ENCODE measurements at places on chromosomes 12 and 14.
A peak's percentile ranks its signal among the peaks of the same experiment; 100 is the strongest.

GRCh38 chr12:94262228-94263010, 114.0 kb downstream of the PLXNC1 start:
- peak; percentile 54 for DNase-seq

GRCh38 chr12:21428241-21428640, 9.2 kb upstream of the PYROXD1 start:
- DNase-seq: no peak

DNA sequence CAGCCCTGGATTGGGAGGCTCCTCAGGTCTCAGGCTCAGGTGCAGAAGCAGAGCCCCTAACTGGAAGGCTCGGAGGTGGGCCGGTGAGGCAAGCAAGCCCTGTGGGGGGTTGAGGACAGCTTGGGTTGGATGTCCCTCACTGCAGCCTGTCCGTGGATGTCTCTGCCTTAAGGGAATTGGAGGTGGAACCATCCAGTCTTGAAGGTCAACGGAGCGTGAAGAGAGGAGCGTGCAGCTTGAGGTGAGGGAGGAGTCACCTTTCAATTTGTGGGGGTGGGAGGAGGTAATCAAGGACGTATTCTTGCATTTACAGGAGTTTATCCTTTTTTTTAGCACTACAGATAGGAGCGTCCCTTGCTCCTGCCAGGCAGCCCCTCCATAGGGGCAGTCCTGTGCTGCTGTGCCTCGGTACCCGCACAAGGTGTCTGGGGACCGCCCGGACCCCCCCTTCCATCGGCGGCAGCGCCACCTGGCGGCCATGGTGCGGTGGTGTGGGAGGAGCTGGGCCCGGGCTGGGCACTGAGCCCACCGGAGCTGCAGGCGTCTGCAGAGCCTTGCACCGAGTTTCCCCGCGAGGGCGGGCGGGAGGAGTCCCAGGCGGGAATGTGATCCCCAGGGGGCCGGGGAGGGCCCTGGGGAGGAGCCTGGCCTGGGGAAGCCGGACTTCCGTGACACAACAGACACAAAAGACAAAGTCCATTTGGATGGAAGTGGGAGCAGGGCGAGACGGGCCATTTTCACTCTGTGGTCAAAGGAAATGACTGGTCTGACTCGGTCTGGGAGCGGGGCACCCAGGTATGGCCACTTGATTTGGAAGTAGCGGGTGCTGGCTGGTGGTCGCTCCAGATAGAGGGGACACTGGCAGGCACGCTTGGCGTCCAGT, 864 bp downstream of the DNAJC22 start:
- peak; percentile 73 for DNase-seq

GRCh38 chr12:6443361-6443983, 1.3 kb upstream of the CD27 start:
- no peak for DNase-seq

DNA sequence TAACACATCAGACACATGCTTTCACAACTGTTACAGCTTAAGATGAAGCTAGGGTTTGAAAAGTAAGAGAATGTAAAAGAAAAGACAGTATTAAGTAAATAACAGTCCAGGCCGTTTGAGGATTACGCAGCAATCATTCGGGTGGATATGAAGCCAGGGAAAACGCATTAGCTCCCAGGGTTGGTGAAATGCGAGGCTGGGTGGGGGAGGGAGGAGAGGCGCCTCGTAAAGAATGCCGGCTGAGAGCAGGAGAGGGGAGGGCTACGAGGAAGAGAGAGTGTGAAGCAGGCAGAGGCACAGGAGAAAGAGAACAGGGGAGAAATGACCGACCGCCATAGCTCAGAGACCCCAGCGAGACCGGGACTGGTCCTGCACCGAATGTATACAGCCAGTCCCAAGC, 73.0 kb downstream of the IQSEC3 start:
- DNase-seq: no peak

- DNase-seq: no peak
Observed at GRCh38 chr14:88546621-88547385, 8.0 kb downstream of the PTPN21 start.

GRCh38 chr12:120229487-120230325, 28.8 kb upstream of the RPLP0 start:
- no peak for DNase-seq

- DNase-seq: no peak
Observed at GRCh38 chr14:100135073-100135472, 24.4 kb downstream of the DEGS2 start.

DNA sequence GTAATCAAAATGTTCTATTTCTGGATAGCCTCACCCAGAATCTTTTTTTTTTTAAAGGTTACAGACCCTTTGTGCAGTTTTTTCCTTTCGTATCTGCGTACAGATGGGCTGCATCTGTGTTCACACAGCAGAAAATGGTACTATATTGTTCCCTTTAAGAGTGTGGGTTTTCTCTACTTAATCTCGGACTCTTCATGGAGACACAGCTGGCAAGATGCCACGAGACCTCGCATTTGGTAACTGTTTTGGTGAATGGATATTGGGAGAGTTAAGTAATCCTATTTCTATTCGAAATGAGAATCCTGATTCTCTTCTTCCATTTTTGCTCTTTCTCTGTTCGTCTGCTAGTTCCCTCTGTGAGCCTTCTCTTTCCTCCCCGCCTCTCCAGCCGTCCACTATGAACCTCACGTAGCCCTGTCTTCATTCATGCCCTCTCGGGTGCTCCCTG, 85.7 kb downstream of the SAMD4A start:
- DNase-seq: no peak

GRCh38 chr14:94367347-94368242, 20.8 kb downstream of the SERPINA1 start:
- DNase-seq: no peak

GRCh38 chr12:6752167-6752920, 597 bp downstream of the MLF2 start:
- DNase-seq: no peak

DNA sequence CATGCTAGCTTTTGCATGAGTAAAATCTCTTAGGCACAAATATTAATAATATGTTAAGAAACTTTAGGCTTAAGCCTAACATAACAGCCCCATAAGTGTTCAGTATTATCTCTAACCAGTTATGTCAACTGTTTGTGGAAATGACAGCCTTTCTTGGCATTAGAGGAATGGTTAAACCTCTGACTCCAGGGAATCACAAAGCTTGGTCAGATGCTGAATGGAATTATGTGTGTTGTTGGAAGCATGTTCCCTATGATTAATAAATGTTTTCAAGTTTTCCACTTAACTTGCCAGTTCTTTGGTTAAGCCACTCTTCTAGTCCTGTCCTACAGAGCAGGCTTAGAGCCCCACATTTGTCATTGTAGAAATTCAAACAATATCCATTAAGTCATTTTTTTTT, 17.0 kb downstream of the PSEN1 start:
- no peak for DNase-seq

DNA sequence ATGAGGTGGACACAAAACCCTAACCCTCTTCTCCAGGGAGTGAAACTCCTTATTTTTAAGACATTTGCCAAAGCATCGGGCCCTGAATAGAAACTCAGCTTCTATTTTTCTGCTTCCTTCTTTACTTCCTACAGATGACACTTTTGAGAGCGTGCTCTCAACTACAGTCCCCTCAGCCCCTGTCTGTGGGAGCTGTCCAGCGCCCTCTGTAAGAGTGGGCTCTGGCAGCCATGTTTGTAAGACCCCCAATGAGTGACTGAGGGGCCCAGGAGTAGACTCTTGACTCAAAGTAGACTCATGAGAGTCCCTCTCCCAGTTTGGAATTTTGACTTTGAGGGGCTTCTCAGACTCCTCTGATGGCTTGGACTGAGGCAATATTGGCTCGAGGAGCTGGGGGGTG, 25.5 kb upstream of the BATF start:
- no peak for DNase-seq

DNA sequence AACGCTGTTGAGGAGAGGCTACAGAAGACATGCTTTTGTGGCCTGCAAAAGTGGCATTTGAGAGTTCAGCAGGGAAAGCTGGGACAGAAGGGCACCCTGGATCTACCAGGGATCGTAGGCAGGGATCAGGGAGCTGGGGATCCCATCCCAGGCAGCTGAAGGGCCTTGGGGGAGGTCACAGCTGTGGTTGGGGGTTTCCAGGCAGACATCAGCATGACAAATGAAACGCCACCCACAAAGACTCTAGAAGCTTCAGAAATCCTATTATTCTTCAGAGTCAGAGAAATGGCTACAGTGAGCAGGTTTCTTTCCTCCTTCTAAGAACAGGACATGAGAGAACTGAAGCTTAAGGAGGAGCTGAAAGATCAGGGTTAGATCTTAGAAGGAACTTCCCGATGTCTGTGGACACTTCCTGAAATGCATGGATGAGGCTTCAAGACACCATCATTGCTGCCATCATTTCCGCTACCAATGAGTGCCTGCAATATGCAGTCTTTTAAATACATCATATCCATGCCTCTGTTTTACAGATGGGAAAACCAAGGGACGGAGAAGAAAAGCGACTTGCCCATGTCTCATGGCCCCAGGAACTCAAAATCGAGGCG, 104.3 kb downstream of the RBM19 start:
- DNase-seq: no peak

DNA sequence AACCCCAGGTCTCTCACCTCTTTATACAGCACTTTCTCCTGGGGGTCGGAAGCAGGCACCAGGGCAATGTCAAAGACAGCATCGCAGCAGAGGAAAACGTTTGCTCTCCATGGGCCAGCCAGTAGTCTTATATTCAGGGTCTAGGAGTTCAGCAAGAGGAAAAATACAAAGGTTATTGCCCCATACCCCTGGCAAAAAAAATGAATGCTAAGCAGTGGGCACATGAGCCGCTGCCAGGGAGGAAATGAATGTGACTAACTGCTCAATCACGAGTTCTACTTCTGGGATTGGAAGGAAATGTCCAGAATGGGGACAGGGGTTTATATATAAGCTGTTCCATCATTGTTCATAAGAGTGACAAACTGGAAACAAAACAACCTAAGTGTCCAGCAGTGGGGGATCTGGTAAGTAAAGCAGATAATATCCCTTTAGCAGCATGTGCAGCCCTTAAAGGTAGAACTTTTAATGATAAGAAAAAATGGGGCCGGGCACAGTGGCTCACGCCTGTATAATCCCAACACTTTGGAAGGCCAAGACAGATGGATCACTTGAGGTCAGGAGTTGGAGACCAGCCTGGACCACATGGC, 53.8 kb downstream of the PHETA1 start:
- DNase-seq: no peak

- no peak for DNase-seq
Observed at GRCh38 chr12:70196811-70197281, 46.4 kb upstream of the CNOT2 start.

DNA sequence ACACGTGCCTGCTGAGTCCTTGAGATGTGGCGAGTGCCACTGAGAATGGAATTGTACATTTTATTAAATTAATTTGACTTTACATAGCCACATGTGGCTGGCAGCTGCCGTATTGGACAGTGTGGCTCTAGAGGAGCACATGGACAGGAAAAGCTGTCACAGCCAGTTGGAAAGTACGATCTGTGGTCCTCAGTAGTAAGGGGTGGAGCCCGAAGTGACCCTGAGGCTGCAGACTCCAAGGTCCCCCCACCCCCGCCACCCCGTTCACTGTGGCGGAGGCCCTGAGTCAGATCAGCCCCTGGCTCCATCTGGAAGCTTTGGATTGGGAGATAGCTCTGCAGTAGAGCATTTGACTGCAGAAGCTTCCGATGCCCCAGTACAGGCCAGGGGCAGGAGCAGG, 25.8 kb upstream of the BEGAIN start:
- DNase-seq: no peak

DNA sequence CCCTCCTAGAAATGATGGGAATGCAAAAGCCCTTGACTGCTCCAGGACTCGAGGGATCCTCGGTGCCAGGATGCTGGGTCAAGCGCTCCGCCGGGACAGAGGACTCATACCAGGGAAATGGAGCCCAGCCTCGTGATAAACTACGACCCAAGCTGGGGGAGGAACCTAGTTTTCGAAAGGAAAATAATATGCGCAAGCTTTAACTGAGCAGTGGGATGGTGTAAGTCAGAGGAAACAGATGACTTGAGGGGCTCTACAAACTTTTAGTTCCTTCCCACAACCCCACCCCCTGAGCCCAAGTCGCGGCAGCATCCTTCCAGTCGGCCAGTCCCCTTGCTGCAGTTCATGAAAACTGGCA, 654 bp upstream of the SUPT16H start:
- no peak for DNase-seq

- no peak for DNase-seq
Observed at GRCh38 chr12:51281202-51281924, 11.1 kb upstream of the SMAGP start.

DNA sequence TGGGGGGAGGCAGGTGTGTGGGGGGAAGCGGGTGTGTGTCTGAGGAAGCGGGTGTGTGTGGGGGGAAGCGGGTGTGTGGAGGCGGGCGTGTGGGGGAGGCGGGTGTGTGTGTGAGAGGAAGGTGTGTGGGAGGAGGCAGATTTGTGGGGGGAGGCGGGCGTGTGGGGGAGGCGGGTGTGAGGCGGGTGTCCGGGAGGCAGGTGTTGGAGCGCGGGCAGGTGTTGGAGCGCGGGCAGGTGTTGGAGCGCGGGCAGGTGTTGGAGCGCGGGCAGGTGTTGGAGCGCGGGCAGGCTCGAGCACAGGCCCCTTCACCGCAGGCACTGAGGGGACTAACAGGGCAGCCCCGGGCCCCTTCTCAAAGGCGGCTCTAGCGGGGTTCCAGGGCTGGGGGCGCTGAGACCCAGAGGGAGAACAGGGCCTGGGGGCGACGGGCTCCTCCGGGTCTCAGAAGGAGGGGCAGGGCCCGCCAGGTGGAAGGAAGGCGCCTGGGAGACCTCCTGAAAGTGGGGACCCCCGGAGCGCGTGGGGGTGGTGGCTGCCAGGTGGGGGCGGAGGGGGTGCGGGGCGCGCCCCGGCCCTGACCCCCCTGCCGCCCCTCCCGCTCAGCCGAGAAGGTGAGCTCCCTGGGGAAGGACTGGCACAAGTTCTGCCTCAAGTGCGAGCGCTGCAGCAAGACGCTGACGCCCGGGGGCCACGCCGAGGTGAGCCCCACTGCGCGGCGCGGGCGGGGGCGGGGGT, 3.2 kb downstream of the CRIP2 start:
- no peak for DNase-seq
